HS-5 (cell line): ENCODE measurements at places on chromosomes 7 and 10.

GRCh38 chr7:48637382-48637781 lies 287.0 kb upstream of the CDC14C start:
- DNase-seq, result peak; percentile 20

- DNase-seq, result no peak
Measured at GRCh38 chr7:42221304-42221703, 15.7 kb downstream of the GLI3 start.

GRCh38 chr10:121713486-121713885 lies 115.2 kb upstream of the FGFR2 start:
- DNase-seq, result no peak

DNA sequence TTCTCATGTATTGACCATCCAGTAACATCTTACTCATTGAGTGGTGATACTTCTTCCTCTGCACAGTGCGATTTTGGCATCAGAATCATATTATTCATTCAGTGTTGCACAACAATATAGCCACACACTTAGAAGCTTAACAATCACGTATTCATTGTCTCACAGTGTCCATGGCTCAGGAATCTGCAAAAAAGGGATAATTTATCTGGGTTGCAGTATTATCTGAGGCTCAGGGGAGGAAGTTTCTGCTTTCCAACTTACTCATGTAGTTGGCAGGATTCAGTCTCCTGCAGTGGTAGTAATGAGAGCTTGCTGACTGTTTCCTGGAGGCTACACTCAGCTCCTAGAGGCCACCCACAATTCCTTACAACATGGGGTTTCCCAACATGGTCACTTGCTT lies 803.6 kb downstream of the SORCS1 start:
- DNase-seq, result peak; percentile 94

- DNase-seq, result no peak
Measured at GRCh38 chr7:104240401-104240800, 32.6 kb upstream of the ORC5 start.

DNA sequence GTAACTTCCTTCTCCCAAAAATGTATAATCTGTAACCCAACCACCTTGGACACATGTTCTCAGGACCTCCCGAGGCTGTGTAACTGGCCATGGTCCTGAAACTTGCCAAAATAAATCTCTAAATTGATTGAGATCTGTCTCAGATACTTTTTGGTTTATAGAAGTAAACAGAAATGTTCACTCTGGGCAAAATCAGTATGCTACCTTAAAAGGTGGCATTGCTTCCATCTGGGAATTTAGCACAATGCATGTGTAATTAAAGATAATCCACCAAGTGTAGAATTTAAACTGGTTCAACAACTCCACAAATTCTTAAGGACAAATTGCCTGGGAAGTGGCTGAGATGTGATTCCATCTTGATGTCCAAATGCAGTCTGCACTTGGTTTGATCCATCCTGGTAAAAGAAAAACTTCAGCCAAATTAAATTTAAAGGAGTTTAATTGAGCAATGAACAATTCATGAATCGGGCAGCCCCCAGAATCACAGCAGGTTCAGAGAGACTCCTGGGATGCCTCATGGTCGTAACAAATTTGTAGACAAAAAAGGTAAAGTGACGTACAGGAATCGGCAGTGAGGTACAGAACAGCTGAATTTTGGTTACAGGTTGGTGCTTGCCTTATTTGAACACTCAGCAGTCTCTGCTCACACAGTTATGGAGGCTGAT lies 102.6 kb upstream of the PFKP start:
- DNase-seq, result no peak

DNA sequence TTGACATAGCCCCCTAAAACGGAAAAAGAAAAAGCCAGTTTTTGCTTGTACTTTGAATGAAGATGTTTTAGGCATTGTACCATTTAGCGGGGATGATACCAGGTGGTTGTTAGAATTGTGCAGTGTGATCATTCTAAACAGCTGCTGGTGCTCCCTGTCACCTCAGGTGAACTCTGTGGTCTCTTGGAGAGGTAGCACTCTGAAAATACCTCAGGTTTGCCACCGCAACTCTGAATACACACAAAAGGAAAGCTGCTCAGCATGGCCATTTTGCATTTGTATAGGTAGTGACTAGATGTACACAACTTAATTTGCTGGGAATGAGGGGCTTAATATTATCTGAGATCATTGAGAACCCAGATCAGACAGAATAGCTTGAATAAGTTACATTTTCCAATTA lies 52.6 kb downstream of the PLEKHA8 start:
- DNase-seq, result no peak

- no peak for DNase-seq
Measured at GRCh38 chr10:32961343-32961894, 3.4 kb upstream of the ITGB1 start.

DNA sequence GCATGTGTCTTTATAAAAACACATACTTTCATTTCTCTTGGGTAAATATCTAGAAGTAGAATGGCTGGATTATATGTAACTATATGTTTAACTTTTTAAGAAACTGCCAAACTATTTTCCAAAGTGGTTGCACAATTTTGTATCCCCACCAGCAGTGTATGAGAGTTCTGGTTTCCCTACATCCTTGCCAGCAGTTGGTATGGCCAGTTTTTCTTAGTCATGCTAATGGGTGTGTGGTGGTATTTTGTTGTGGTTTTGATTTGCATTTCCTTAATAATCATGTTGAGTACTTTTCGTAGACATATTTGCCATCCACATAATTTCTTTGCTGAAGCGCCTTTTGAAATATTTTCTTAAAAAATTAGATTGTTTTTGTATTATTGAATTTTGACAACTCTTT lies 60.3 kb downstream of the NEUROG3 start:
- DNase-seq, result no peak

GRCh38 chr10:123381224-123381623 lies 227.0 kb downstream of the BUB3 start:
- DNase-seq, result peak; percentile 36

GRCh38 chr10:127157506-127158200 lies 38.7 kb downstream of the INSYN2A start:
- DNase-seq, result no peak

- DNase-seq, result no peak
Measured at GRCh38 chr7:44161371-44161770, 20.2 kb upstream of the MYL7 start.

- DNase-seq, result peak; percentile 15
Measured at GRCh38 chr7:49294611-49295010, 370.3 kb downstream of the CDC14C start.

DNA sequence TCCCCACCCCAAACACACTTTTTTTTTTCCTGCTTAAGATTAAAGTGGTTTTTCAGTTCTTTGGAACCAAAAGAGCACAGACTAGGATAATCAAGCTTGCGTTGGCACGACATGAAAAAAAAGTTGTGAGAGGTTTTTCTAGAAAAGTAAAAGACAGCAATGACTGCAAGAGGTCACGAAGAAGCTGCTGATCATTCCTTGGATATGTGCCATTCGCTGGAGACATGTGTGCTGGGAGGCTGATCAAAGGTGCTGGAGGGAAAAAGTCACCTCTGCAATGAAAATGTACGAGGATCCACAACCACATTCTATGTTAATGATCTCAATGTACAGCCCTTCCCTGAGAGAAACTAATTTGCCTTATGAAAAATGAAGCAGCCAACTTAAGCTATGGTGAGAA lies 5.4 kb downstream of the AKR1B1 start:
- no peak for DNase-seq

DNA sequence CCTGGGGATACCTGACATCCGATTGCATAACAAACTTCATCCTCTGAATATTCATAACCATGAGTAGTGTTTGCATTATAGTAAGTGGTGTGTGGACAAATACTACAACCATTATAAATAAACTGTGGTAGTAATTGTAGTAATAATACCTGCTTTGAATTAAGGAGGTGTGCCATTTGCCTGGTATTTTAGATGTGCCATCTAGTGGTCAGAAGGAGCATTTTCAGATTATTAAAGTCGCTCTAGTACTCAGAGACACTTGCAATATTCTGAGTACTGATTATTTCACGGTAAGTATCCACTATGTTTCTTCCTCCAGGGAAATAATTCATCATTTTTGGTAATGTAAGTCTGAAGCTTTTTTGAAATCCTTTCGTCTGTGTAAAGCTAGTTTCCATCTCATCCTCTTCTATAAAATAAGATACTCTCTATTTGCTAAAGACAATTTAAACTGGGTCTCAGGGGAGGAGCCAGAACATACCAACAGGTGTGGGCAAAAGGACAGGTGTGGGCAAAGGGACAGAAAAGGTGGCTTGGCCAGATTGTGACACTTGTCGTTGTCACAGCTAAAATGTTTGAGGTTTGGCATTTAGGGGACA lies 115.3 kb upstream of the WDR11 start:
- DNase-seq, result no peak

DNA sequence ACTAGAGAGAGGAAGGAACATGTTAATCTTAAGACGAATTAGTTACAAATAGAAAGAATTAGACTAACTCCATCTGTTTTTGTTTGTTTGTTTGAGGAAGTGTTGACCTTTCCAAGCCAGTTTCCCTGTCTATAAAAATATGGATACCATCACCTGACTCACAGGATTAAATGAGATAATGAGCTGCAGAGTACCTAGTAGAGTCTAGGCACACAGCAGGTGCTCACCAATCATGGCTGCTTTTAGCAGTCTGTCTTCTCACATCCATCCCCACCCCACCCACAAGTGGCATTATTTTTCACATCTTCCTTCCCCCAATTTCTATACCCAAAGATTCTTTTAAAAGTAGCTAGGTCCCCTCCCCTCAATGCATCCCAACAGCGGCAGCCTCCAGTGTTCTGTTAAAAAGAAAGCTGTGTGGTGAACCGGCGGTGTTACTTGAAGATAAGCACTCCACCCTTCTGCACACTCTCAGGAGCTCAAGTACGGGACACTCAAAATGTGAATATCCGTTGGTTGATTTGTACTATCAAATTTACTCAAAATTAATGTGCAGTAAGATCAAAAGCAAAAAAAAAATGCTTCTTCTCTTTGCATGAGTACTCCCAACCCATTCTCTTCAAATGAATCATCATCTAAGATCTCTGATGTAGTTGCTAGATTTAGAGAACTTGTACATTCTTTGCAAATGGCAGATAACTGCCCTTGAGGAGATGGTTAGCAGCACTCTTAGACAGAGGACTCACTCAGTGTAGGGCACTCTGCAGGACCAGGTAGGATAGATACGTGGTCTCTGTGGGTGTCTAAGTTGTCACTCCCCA lies 145.4 kb upstream of the ASAH2 start:
- DNase-seq, result no peak

- no peak for DNase-seq
Measured at GRCh38 chr10:35320341-35320740, 16.0 kb upstream of the CCNY start.
